ENCODE measurements at places on chromosomes 13 and 19.

DNA sequence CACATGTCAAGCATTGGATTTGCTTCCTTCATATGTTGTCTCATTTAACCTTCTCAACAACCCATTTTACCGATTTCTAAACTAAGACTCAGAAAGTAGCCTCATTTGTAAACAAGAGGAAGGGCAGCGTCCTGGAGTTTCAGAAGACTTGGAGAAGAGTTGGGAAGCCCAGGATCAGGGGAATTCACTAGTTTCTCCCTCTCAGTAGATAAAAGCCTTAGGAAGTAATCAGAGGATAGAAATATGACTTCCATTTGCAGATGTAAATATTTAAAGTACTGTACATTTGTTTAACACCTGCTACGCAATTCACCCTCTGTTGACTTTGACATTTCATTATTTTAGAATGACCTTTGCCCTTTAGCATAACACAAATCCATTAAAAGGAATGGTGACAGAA, 216.4 kb downstream of the DCT start:
- no peak for DNase-seq

DNA sequence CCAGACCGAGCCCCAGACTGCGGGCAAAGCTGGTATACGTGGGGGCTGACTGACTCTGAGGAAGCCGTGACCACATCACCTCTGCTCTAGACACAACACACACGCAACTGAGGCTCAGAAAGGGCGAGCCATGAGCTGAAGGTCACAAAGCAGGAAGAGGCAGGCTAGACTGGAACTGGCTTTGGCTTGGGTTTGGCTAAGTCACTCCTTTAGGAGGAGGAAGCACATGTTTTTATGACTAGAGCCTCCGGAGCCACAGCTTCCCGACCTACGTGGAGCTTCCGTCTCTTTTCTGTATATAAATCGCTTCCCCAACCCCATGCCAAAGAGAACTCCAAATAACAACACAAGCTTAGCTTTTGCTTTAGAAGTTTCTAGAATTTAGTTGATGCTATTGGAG, 48.0 kb downstream of the RFX2 start:
- DNase-seq, result no peak

GRCh38 chr19:18610556-18611326, 1.9 kb upstream of the TMEM59L start:
- no peak for DNase-seq

- no peak for DNase-seq
These were observed 35.7 kb downstream of the TFDP1 start for GRCh38 chr13:113620036-113620796.

- no peak for DNase-seq
These were observed 28.6 kb upstream of the CYP2B6 start for GRCh38 chr19:40962460-40962961.

DNA sequence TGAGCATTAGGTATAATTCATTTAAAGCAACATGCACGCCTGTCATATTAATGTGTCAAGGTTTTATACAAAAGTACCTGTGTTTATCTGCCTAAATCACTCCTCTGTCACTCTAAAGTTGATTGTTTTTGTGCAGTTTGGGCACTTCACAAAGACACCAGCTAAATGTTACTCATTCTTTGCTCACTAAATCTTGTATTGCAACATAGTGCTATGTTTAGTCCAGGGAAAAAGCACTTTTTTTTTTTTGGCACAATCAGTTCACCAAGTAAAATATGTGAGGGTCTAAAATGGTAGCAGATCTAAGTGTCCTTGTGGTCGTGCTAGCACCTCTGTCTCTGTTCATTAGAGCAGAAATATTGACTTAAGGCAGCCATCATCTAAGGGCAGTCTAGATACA, 2526.7 kb upstream of the PCDH20 start:
- DNase-seq, result no peak

DNA sequence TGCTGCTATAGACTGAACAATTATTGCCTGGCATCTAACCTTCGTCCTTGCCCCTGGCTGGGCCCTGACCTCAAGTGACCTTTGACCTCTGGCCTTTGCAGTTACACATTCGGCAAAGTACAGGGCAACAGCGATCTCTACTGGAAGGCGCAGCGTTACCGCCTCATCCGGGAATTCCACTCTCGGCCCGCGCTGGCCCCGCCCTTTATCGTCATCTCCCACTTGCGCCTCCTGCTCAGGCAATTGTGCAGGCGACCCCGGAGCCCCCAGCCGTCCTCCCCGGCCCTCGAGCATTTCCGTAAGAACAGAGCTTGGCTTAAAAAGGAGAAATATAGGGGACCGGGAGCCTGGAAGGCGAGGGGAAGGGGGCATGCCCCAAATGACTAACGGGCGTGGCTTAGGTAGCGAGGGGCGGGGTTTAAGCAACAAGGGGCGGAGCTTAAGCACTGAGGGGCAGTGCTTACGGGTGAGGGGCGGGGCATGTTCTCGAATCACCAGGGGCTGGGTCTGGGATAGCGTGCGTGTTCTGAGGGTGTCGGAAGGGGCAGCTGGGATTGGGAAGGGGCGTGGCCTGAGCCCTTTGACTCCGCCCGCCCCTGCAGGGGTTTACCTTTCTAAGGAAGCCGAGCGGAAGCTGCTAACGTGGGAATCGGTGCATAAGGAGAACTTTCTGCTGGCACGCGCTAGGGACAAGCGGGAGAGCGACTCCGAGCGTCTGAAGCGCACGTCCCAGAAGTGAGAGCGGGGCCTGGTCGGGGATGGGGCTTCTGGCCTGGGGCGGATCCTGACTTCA, 52.7 kb downstream of the TRPM4 start:
- peak; percentile 22 for DNase-seq

DNA sequence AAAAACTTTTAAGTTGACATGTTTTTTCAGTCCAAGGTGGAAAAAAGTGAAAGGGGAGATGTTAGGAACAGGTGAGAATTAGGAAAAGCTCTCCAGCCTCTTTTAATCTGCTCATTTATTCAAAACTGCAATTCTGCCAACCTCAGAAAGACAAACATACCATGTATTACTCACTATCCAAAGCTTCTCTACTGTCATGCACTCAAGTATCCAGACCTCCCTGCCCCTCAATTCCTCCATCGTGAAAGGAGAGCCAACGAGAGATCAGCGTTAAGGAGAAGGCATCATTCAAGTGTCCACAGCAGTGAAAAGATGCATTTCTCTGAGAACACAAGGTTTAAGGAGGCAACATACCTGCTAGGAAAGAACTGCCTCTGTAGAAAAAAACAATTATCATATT, 24.5 kb downstream of the DIAPH3 start:
- no peak for DNase-seq

DNA sequence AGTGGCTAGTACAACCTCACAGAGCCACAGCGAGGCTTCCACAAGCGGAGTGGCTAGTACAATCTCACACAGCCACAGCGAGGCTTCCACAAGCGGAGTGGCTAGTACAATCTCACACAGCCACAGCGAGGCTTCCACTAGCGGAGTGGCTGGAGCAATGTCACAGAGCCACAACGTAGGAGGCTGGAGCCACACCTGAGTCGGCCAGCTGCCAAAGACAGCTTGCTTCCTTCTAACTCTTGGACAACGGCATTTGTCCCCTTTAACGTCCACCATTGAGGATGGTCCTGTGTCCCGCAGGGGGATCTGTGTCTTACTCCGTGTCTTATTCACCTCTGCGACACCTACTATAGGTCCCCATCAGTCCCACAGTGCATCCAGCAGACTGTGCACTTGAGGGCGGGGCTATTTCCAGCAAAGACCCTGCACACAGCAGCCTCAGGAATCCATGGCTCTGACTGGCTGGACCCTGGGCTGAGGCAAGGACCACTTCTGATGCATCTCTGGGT, 3.7 kb downstream of the ZNF787 start:
- no peak for DNase-seq

DNA sequence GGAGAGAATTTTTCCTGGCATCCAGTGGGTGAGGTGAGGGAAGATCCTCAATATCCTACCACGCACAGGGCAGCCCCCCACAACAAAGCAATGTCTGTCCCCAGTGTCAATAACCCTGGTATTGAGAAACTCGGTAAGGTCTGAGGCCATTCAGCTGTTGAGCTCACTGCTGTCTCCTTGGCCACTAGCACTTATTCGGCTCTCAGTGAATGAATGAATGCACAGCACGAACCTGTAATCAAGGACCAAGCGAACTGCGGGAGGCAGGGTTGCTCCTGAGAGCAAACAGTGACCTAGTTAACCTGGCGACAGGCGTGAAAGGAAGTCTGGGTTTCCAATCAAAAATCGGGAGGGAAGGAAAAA, 640 bp downstream of the ZSCAN5A start:
- DNase-seq, result no peak

DNA sequence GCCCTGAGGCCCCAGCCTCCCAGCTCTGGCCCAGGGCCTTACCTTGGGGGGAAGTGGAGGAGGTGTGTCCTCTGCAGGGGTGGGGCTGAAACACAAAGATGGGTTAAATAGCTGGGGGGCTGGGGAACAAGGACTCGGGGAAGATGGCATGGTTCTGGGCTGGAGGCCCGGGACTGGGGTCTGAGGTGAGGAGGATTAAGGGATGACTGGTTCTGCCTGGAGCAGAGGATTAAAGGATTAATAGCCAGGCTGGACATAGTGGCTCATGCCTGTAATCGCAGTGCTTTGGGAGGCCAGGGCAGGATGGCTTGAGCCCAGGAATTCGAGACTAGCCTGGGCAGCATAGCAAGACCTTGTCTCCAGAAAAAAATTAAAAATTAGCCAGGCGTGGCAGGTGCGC, 11.6 kb downstream of the MAP4K1 start:
- DNase-seq, result no peak

GRCh38 chr19:57788114-57788692, 18.7 kb downstream of the ZNF586 start:
- no peak for DNase-seq

DNA sequence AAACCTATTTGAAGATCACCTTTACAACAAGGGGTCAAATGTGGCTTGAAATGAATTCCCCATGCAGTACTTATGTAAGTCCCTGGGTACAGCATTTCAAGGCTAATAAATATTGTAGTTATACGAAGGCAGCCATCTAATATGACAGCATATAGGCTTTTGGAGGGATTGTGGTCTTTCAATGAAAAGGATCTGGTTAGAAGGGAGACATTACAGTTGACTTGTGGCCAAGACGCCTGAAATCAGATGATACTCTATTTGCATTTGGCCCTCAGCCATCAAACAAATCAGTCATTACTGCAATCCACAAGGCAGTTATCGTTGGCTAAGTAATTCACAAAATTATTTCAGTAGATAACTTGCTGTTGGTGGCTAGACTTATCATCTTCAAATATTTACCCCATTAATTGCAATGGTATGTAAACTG, 242.7 kb downstream of the DCLK1 start:
- no peak for DNase-seq

DNA sequence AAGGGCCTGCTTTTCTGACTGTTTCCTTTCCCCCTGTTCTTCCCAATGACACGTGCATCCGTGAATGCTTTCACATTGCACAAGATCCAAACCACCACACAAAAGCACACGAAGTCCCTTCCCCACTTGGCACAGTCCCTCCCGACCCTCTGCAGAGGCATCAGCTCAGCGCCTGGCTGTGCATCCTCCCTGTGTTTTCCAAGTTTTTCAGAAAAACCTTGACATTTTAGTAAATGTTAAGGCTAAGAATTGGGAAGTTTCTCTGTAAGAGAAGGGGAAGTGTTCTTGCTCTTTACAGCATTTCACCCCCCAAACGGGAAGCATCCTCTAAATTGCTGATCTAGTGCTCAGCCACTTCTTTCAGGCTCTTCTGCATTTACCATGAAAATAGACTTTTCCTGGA, 94.5 kb upstream of the TM9SF2 start:
- DNase-seq, result no peak

GRCh38 chr19:57382806-57383488, 6.7 kb upstream of the ZNF548 start:
- no peak for DNase-seq

GRCh38 chr13:39148513-39148961, 110.3 kb downstream of the NHLRC3 start:
- DNase-seq, result no peak

DNA sequence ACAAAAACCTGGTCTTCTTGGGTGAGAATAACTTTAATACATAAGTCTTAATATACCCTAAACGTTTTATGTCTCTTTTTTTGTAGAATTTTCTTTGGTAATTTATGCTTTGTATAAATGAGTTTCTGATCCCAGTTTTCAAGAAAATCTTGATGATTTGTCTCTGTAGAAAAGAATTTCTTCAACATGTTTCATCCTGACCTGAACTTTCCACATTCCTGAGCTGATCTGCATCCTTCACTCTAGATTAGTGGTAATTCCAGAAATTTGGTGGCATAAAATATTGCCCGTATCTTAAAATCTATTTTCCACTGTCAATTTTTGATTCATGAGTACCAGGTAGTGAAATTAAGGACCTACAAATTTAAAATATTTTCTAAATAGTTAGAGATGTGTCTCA, 16.3 kb downstream of the ZNF714 start:
- no peak for DNase-seq

GRCh38 chr19:58277748-58278540, 811 bp upstream of the ZNF8 start:
- DNase-seq, result no peak

DNA sequence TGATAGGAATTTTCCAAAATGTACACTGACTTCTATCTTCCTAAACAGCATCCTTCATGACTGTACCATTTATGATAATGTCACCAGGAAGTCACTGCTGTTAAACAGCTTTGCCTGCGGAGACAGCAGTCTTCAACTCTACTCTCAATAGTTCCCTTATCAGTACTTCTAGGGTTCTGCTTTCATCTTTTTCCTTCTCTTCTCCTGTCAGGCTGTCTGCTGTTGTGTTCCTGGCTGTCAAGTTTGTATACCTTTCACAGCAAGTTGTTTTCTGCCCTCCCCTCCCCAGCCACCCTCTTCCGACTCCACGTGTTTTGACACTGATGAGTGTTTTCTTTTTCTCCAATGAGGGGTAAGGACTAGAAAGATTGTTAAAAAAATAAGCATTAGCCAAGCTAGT, 2.2 kb downstream of the UPF3A start:
- DNase-seq, result no peak

GRCh38 chr13:109154966-109155761, 525.8 kb downstream of the MYO16 start:
- DNase-seq, result no peak

GRCh38 chr13:46541210-46541609, 11.8 kb upstream of the LRCH1 start:
- DNase-seq, result no peak

- no peak for DNase-seq
These were observed 158.2 kb downstream of the NALCN start for GRCh38 chr13:101258071-101258470.

GRCh38 chr19:41734156-41734555, 21.2 kb upstream of the CEACAM6 start:
- no peak for DNase-seq

- no peak for DNase-seq
These were observed 35.4 kb downstream of the DNAJC15 start for GRCh38 chr13:43058831-43059230.

DNA sequence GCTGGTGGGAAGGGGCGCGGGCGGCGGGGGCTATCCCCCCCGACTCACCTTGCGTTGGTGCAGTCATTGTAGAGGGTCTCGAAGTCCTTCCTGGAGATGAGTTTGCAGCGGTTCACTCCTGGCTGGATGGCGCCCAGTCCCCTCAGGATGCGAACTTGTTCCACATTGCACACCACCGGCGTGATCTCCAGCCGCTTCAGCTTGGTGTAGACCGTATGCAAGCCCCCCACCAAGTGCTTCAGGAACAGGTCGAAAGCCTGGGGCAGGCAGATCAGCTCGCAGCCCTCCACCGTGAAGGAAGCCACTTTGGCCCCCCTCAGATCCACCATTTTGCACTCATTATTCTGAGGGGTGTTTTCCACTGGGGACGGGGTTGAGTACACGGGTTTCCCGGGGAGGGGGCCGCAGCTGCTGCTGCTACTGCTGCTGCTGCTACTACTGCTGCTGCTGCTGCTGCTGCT, 1.1 kb downstream of the DACH1 start:
- no peak for DNase-seq
